ENCODE measurements at places on chromosomes 12 and 14.

- DNase-seq: no peak
Measured at GRCh38 chr14:53954551-53955228, 1.9 kb downstream of the BMP4 start.

- no peak for DNase-seq
Measured at GRCh38 chr12:5907807-5908206, 37.3 kb downstream of the ANO2 start.

DNA sequence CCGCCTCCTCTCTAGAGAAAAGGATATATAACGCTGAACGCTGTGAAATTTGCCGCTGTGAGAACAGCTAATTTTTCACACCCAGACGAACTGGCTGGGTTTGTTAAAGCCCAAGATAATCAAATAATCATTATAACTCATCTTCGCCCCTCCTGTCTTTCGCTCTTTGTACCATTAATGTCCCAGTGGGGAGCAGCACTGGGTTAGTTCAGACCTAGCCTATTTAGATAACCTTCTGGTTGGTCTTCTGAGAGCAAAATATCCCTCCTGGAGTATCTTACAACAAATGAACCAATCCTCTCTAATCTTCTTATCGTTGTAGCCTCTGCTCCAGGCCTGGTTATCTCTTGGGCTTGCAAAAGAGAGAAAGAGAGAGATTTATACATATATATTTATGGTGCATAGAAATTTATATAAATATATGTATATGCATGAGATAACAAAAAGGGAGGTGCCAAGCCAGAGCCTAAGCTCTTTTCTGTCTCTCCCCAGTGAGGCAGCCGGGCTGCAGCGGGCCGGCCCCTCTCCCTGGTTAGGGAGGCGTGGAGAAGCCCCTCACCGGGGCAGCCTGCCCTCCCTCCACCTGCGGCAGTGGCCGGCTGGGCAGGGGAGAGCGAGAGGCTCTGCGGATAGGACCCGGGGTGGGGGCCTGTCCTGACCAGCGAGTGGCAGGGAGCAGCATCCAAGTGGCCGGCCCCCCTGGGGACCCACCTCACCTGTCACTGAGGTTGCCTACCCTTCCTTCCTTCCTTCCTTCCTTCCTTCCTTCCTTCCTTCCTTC lies 202.0 kb upstream of the LHX5 start:
- DNase-seq: no peak

- DNase-seq: no peak
Measured at GRCh38 chr14:89382901-89383845, 33.9 kb downstream of the FOXN3 start.

- no peak for DNase-seq
Measured at GRCh38 chr14:36967892-36968555, 204.4 kb downstream of the SLC25A21 start.

Data from NCI-H187 (cell line).